ENCODE measurements at places on chromosomes 7 and 10.

GRCh38 chr10:122561212-122561611 is 658 bp downstream of the DMBT1 start:
- no peak for DNase-seq

DNA sequence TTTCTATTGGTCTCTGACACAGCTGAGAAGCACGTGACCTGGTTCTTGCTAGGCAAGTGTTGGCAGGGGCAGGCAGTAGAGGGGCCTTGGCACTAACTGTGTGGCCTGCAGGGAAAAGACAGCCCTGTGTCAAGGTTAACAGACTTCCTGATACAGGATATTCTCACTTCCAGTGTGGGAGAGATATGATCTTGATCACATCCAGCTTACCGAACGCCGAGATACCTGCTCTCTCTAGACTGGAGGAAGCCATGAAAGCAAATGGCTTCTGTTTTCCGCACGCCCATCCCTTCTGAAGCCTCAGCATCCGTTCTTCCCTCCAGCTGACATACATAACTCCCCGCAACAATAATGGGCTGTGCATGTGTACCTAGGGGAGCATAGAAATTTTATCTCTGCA is 79.4 kb downstream of the VSTM4 start:
- no peak for DNase-seq

DNA sequence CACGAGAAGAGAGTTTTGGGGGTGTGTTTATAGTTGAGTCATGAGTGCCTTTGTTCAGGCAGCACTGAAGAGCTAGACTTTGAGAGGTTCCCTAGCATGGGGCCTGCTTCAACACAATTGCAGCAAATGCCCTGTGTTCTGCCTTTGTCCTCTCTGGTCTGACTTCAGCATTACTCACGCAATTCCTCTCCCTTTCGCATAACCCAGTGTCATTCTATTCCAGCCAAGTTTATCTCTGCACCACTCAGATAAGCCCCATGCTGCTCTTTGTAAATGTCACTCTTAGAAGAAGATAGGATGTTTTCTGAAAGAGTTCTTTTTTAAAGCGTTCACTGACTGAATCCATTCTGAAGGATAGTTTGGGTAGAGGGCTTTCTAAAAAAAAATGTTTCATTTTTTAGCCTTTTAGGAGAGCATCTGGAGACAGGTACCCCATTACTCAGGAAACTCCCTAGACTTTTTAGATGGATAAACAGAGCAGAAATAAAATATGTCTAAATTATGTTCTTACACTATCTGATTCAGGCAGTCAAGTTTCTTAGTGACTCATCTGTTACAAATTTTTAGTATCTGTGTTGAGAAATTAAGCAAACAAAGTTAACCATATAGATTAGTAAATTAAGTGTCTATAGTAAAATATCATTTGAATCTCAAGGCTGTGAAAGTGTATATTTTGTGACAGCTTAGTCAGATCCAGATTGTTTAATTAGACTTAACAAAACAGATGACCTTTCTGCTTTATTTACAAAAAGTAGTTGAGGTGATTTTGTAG is 318.5 kb downstream of the GPR158 start:
- no peak for DNase-seq

GRCh38 chr10:104325436-104326435 is 12.5 kb downstream of the ITPRIP start:
- no peak for DNase-seq

GRCh38 chr7:37275078-37275710 is 173.5 kb downstream of the ELMO1 start:
- no peak for DNase-seq

- no peak for DNase-seq
These were observed 49.9 kb downstream of the C10orf67 start for GRCh38 chr10:23294638-23295247.

DNA sequence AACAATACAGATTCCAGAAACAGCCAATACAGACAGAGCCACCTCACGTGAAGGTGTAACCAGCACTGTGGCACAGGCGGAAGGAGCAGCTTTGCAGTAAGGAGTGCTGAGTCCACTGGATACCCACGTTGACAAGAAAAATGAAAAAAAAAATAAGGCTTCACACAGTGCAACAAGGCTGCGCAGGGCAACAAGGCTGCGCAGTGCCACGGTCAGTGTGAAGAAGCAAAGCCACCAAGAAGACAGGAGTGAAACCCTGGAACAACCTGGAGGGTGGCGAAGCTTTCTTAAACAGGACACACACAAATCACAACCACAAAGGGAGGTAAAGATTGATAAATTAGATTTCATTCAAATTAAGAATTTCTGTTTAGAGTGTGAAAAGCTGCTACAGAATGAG is 204.0 kb downstream of the MAD1L1 start:
- DNase-seq = no peak

DNA sequence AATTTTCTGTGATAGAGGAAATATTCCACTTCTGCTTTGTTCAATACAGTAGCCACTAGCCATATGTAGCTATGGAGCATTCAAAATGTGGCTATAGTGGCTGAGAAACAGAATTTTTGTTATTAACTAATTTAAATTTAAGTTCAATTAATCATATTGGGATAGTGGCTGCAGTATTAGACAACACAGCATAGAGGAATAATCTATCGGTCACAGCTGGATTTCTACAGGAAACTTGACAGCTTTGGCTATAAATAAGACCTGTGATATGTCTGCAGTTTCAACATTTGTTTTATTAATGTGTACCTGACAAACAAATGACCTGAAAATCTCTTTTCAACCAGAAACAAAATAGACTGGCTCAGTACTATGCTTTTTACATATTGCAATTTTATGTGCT is 953.2 kb downstream of the CNTNAP2 start:
- DNase-seq = no peak

- DNase-seq = no peak
These were observed 84.6 kb downstream of the VPS50 start for GRCh38 chr7:93316730-93317129.

- no peak for DNase-seq
These were observed 85.1 kb downstream of the MGMT start for GRCh38 chr10:129552119-129552518.

DNA sequence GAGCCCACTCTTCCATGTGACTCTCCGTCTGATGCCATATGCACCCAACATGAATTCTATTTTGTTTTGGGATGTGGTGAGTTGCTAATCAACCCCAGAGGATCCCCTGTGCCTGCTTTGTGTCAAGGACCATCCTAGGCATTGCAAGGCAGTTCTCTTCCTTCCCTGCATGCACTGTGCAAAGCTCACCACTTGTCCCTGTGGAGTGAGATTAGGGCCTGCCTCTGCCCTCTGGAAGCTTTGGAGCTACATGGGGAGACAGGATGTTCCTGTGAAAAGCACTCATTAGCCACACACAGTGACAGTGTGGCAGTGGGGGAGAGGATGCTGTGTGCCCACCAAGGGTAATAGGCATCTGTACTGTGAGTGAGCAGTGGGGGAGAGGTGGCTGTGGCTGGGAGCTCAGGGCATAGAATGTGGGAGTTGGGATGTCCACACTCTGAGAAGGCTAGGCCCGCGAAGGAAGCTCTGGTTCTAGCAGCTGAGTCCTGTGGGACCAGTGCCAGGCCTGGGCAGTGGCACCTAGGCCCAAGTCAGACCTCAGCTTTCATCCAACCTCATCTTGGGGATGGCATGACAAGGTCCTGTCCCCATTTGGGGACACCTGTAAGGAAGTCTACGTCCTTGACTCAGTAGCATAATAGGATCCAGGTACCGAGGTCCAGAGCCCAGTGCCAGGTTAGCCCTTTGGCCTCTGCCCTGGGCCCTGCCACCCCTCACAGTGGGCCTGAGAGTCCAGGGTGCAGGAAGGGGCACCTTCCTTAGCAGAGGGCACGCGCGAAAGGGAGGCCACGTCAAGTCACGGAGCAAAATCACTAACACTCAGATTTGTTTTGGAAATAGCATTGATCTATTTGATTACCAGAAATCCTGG is 6.6 kb downstream of the ADRA2A start:
- DNase-seq = no peak

GRCh38 chr7:156753630-156754029 is 113.1 kb downstream of the RNF32 start:
- no peak for DNase-seq
